Activated CD4-positive, alpha-beta memory T cell treated with anti-CD3 and anti-CD28 coated beads, Interleukin-2, amount 10 ng/mL, durations not matched to agents 7 days and 5 days (primary cell): ENCODE measurements at places on chromosomes 7 and 10. TPM values are rescaled to one million over a fixed set of nuclear protein-coding genes. Genes with fewer than 3 reads are reported as not detected.

The FAM25A gene
- total RNA-seq = not detected

The TMEM229A gene
- not detected for total RNA-seq

The PPP1R9A gene
- not detected for total RNA-seq

The HTR7 gene
- 0.08 TPM for total RNA-seq

The SPAG6 gene
- 1.4 TPM for total RNA-seq

The ANKRD61 gene
- 0.20 TPM for total RNA-seq

The PIK3CG gene
- total RNA-seq = 47.3 TPM

The DOCK4 gene
- 0.50 TPM for total RNA-seq

The CARD11 gene
- total RNA-seq = 163 TPM

The SPAM1 gene
- total RNA-seq = not detected

The HMX3 gene
- not detected for total RNA-seq

The FBXO24 gene
- total RNA-seq = 2.7 TPM

The RPEL1 gene
- total RNA-seq = 0.13 TPM

The GHRHR gene
- total RNA-seq = not detected

The BTRC gene
- 14.4 TPM for total RNA-seq

The SEC61G gene
- total RNA-seq = 170 TPM

The GPR15LG gene
- not detected for total RNA-seq

The KLF14 gene
- total RNA-seq = not detected

The FKBP6 gene
- total RNA-seq = not detected

The CALML3 gene
- not detected for total RNA-seq

The C10orf143 gene
- 2.5 TPM for total RNA-seq

The EPO gene
- total RNA-seq = not detected

The NPY4R2 gene
- total RNA-seq = not detected

The CHAT gene
- total RNA-seq = not detected

The AGR2 gene
- total RNA-seq = not detected

The SORCS3 gene
- total RNA-seq = not detected

The UNC5B gene
- not detected for total RNA-seq
